GM13977 (cell line): ENCODE measurements at places on chromosomes 4 and X.

- no peak for DNase-seq
Measured at GRCh38 chr4:85448906-85449890, 25.8 kb upstream of the ARHGAP24 start.

GRCh38 chr4:180333162-180333561, 1910.0 kb upstream of the TENM3 start:
- DNase-seq = no peak

DNA sequence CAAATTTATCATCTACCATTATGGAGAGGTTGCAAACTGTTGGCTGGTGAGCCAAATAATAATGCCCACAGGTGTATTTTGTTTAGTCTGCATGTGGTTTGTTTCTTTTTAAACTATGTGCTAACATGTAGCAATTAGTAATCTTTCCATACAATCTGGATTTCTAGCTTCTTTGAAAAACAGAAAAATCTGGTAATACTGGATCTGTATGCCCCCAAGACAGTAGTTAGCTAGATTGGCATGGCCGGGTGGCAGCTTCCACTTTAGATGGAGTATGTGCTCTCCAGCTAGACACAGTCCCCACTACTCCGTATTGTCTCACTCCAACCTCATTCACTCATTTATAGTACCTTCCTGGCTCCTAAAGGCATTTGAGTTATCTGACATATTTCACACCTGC, 91.3 kb downstream of the NHSL2 start:
- DNase-seq = no peak

- DNase-seq = no peak
Measured at GRCh38 chr4:153211986-153212728, 7.9 kb downstream of the TRIM2 start.

DNA sequence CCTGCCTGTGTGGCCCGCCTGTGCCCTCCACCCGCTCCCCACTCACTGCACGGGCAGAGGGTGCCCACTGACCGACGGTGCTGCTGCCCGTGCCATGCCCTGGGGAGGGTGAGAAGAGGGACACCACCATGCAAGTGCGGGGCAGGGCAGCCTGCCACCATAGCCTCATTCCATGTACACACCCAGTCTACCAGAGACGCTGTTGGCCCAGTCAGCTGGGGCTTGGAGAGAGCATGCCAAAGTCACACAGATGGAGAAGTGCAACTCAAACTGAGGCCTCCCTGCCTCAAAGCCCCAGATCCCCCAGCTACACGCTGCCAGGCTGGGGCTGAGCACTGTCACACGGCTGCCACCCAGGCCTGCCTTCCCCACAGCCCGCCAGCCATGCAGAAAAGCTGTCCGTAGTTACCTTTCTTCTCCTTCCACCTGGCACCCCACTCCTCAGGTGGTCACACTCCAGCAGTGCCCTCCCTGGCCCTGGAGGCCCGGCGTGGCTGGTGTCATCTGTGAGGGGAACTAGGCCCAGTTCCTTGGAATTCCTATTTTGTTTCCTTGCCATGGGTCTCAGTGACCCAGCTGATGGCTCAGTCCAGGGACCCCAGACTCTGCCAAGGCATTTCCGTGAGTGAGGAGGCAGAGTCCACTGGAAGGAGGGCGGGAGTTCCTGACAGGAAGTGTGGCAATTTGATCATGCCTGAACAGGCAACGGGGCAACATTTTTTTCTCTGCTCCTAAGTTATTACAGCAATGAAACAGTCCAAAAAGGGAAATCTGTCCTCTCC, at the start of gene SLC2A9:
SLC2A9 (minus strand) TSS at position 627 of the 782 bp plus-strand sequence; CDS start at position 559, 68 bp downstream.
- DNase-seq = no peak

DNA sequence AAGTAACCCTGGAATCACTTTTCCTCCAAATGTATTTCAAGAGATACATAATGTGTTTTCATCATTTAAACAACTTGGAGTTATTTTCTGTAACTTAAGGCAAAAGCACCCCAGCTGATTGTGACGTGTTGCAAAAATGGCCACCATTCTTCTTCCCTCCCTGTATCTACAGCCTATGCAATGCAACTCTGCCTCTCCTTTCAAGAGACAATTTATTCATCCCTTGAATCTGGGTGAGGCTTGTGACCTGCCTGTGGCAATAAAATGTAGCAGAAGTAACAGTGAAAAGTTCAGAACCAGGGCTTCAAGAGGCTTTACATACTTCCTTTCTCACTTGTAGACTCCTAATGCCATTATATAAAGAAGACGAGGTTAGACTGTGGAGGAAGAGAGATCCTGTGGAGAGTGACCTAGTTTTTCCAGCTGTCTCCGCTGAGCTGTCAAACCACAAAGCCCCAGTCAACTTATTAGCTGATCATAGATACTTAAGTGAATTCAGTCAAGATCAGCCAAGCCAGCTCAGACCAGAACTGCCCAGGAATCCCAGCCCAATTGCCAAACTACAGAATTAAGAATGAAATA, 81.0 kb upstream of the KLF3 start:
- no peak for DNase-seq

DNA sequence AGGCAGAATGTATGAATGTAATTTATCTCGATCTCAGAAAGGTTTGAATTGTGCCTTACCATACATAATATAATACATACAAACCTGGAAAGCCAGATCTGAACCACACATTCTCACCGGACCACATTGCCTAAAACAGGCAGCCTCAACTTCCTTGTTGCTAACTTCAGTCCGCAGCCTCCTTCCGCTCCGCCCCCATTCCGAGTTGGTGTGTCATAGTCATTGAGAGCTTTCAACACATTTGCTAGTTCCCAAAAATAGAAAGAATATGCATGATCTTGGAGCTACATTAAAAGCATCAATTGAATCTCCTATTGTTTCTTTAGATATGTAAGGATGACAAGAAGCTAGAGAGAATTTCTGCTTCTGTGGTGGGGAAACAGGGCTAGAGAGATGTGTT, 127.2 kb downstream of the ARHGEF9 start:
- no peak for DNase-seq

DNA sequence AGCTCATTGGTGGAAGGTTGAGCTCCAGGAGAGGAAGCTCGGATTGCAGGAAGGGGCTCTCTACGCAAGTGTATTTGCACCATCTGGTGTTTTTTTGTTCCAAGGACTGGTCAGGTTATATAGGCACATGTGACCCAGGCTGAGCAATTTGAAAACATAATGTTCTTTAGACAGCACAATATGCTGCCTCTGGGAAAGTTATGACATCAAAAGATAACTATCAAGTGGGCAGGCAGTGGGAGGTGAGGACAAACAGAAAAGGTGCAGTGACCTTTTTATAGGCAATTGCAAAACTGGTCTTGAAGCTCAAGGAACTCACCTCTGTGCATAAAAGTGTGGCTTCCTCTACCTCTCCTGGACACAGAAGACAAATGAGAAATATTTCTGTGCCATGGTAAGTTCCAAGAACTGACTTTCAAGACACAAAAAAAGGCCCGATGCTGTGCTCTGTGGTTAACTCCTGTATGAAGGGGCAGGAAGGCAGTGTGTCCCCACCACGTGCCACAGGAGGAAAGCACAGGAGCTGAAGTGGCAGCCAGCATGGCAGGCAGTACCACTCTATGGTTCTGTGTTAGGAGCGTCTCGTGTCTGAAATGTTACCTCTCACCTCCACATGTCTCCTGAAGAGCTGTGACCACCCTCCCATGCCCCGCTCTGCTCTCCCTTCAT, 128.6 kb downstream of the SHROOM3 start:
- no peak for DNase-seq

DNA sequence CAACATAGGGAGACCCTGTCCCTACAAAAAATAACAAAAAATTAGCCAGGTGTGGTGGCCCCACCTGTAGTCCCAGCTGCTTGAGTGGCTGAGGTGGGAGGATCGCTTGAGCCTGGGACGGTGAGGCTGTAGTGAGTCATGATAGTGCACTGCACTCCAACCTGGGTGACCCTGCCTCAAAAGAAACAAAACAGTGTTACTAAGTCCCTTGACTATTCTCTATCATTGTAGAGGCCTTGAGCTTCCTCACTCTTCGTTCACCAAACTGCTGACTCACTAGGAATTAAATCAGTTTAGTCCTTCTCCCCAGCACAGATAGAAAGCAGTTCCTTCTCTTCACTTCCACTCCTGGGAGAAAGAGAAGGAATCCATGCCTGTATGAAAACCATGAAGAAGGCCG, 14.5 kb downstream of the CDS1 start:
- no peak for DNase-seq

- DNase-seq = no peak
Measured at GRCh38 chrX:99073551-99073950, 1336.5 kb downstream of the PCDH19 start.

DNA sequence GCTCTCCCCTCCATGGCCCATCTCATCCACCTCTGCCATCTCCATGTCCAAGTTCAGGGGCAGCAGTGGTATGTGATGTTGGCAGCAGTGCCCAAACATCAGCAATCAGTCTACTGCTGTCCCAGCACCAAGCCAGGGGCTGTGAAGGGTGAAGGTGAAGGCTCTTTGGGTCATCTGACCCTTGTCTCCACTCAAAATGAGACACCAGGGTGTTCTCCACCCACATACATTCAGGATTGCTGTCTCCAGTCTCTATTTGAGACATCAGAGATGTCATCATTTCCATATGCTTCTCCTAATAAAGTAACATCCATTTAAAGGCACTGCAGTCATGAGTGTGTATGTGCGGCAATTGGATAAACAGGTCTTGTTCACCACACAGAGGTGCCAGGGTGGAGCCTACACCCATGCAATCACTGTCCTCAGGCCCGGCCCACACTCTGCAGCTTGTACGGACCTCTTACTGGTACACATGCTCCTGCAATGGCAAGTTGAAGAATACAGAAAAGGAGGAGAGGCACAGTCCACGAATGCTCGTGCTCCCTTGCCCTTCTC, 22.2 kb downstream of the MAML3 start:
- DNase-seq = no peak

DNA sequence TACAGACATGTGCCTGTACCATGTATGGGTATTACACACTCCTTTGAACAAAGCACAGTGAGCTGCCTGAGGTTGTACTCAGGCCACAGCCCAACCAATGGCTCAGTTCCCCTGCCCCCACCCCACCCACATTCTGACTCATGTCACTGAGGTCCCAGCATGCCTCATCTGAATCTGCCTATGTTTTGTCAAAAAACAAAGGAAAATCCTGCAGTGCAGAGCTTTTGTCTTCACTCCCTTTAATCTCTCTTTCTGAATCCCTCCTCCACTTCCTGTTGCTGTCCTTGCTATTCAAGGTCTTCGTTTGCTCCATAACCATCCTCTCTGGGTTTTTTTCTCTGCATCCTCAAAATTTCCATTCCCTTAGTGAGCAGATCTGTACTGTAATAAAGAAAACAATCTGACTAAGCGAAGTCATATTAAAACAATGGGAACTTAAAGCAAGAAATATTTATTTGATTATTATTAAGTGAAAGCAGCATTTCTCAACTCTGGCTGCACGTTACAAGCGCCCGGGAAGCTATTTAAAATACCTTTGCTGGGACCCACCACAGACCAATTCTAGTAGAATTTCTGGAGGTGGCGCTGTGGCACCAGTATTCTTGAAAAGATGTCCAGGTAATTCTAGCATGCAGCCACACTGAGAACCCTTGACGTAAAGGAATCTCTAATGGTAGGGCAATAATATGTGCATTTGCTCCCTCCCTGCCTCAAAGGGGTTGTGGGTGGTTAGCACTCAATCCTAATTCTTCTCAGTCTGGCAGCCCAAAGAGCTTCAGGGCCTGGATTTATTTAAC, 8.7 kb downstream of the GUCY2F start:
- peak; percentile 6 for DNase-seq

- no peak for DNase-seq
Measured at GRCh38 chr4:73765296-73765695, 24.9 kb downstream of the CXCL8 start.

DNA sequence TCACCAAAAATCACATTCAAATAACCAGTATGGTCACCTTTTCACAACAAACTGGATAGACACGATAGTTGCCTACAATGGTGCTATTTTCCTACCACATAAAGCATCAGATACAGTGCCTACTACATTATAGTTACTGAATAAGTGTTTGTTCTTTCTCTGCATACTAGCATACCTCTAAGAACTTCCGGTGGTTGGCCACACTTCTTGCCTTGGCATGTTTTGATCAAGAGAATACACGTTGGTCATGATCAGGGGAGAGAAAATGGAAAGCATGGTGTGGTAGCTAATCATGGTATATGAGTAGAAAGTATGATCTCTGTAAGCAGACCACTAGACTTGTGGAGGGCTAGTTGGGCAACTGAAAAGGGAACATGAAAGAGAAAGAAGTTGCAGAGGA, 322.8 kb upstream of the DIAPH2 start:
- no peak for DNase-seq
